ENCODE measurements at places on chromosomes 3 and 15.

- no peak for DNase-seq
Observed at GRCh38 chr3:38137615-38138348, 679 bp upstream of the MYD88 start.

DNA sequence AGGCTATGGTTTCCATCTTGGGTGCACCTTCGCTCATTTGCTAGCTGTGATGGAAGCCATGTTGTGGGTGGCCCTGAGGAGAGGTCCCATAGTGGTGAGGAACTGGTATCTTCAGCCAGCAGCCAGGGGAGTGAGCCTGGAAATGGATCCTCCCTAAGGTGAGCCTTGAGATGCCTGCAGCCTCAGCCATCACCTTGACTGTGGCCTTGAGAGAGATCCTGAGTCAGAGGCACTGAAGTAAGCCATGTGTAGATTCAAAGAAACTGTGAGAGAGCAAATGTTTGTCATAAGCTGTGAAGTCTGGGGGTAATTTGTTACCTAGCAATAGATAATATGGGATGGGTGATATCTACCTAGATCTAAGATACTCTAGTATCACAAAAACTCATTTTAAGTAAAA, 105.3 kb downstream of the SNRK start:
- no peak for DNase-seq

GRCh38 chr15:45134682-45135604, 5.1 kb downstream of the DUOX1 start:
- no peak for DNase-seq

GRCh38 chr3:133488785-133489367, 84.6 kb upstream of the CDV3 start:
- no peak for DNase-seq

GRCh38 chr3:105322570-105323273, 44.0 kb upstream of the ALCAM start:
- DNase-seq: no peak

GRCh38 chr3:21290557-21290956, 460.5 kb downstream of the ZNF385D start:
- no peak for DNase-seq

- no peak for DNase-seq
Observed at GRCh38 chr3:31479431-31479830, 53.3 kb upstream of the STT3B start.

DNA sequence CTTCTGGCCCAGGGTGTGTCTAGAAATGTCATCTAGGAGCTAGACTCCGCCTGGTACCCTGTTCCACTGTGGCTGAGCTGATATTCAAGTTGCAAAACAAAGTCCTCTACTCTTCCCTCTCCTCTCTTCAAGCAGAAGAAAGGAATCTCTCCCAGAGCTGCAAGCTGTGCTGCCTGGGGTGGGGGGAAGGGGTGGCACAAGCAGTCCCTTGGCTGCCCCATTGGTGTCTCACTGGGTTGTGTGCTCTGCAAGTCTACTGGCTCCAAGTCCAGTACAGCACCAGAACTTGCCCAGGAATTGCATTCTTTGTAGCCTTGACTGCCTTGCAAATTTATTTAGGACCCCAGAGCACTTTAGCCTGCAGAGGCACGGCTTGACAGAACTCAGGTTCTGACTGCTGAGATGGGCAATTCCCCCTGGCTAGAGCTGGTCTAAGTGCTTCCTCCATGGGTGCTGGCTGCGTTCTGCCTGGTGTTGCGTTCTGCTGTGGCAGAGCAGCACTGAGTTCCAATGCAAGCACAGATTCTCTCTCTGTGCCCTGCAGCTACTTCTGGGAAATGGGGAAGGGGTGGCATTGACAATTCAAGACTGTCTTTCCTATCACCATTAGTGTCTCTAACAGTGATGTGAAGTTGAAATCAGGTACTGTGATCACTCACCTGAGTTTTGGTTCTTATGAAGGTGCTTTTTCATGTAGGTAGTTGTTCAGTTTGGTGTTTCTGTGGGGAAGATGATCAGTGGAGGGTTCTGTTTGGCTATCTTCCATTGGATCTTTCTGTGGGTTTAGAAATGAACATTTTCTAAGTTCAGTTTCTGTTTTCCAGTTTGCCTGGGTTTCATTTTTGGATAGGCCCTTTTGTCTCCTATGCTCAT, 39.5 kb downstream of the OXSR1 start:
- no peak for DNase-seq

- no peak for DNase-seq
Observed at GRCh38 chr3:37477711-37478487, 303.5 kb upstream of the LRRFIP2 start.

DNA sequence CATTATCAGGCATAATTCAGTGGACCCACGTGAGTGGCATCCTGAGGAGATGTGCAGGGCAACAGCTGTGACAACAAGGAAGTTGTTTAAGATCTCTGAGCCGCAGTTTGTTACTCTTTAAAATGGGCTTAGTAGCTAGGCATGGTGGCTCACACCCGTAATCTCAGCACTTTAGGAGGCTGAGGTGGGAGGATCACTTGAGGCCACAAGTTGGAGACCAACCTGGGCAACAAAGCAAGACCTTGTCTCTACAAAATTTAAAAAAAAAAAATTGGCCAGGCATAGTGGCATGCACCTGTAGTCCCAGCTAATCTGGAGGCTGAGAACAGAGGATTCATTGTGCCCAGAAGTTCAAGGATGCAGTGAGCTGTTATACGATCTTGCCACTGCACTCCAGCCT, 12.2 kb downstream of the SUCLG2 start:
- DNase-seq: no peak

DNA sequence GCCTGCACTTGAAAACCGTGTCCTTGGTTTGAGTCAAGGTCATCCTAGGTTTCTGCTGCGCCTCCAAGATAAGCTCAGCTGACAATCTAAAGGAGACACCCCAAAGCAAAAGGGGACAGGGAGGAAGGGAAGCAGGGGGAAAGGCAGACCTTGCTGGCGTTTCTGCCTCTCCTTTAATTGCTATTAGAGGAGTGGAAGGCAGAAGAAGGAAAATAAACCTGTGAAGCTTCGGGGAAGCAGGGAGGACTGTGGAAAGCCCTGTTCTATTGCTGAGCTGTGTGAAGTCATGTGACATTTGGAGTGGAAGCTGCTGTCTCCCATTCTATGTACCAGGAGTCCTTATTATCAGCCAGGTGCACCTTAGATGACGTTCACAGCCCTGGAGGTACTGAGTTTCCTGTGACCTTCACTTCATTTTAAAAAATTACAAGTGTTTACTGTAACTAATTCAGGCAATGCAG, 21.5 kb upstream of the CHD2 start:
- no peak for DNase-seq

DNA sequence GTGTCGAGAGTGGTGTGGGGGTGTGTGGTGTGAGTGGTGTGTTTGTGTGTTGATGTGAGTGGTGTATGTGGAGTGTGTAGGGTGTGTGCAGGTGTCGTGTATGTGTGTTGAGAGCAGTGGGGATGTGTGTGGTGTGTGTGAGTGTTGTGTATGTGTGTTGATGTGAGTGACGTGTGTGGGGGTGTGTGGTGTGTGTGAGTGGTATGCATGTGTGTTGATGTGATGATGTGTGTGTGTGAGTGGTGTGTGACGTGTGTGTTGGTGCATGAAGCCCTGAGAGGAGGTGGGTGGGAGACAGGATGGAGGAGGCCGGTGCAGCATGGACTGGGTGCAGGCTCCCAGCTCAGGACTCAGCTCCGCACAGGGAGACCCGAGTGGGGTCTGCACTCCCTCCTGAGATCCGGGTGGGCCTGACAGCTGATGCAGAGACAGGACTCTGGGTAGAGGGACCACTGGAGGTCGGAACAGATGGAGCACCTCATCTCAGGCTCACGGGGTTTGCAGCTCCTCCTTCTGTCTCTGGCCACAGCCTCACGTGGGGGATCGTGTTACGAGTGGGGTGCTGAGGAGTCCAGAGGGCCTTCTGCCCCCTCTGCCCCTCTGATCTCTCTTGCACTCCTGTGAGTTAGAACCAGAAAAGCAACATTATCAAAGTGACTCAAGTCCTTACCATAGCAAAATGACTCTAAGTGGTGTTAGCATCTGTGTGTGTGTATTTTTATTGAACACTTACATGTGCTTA, 41.3 kb downstream of the ARNT2 start:
- DNase-seq: no peak

GRCh38 chr3:31159331-31160039, 265.0 kb upstream of the GADL1 start:
- no peak for DNase-seq

GRCh38 chr15:71549091-71549490, 261.3 kb upstream of the NR2E3 start:
- DNase-seq: no peak

DNA sequence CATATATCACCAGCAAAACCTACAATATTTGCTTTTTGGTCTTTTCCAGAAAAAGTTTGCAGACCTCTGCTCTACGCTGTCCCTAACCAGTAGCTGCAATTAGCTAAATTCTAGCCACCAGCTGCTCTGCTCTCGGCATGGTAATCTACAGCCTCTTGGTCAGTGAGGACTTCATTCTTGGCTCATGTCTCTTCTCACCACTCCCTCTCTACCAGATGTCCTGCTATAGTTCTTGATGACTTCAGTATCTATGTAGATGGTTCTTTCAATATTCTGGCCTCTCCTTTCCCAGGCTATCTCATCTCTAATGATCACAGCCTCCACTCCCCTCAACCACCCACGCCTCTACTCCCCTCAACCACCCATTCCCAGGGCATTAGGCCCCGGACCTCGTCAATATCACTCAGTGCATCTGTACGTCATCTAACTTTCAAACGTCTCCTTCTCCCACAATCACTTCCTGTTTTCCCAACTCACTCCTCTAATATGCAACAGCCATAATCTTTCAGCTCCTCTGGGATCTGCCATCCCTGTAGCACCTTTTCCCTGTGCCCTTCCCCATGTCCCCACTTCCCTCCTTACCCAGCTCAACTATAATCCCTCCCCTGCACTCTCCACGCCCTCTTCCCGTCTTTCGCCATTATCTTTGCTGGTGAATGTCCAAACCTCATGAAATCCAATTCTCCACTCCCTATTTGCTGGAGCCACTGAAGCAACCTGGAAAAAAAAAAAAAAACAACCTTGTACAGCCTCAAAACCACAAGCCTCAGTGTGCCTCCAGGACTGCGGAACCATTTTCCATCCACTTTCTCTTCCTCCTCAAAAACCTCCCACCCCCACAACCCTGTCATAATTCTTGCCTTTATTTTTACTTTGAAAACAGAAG, 429.4 kb upstream of the PROK2 start:
- no peak for DNase-seq

DNA sequence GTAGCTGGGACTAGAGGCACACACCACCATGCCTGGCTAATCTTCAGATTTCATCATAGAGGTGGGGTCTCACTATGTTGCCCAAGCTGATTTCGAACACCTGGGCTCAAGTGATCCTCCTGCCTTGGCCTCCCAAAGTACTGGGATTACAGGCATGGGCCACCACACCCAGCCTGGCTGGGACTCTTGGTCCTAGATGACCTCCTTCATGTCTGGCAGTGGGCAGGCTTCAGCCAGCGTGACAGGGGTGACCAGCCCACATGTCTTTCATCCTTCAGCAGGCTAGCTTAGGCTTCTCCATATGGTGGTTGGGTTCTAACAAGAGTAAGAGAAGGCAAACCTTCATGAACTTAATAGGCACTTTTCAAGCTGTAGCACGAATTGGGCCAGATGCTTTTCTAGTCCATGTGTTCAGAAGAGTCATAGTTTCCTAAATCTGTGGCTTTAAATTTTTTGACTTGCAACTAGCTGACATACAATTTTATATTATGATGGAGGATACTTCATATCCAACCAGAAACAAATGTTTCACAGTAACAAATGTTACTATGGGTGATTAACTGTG, 7.6 kb downstream of the GPD1L start:
- DNase-seq: no peak

DNA sequence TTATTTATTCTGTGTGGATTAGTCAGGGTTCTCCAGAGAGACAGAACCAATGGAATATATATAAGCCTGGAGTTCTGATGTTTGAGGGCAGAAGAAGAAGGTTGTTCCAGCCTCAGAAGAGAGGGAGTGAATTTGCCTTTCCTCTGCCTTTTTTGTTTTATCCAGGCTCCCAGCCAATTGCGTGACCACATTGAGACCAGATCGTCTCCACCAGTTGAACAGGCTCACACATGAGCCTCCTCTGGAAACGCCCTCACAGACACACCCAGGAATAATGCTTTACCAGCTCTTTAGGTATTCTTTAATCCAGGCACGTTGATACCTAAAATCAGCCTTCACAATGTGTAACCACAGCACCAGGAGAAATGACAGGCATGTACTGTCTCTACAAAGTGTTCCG, 923.1 kb downstream of the TBL1XR1 start:
- no peak for DNase-seq

GRCh38 chr3:15164340-15164739, 41.7 kb upstream of the CAPN7 start:
- DNase-seq: no peak

GRCh38 chr3:32430900-32431299, 39.2 kb downstream of the CMTM7 start:
- no peak for DNase-seq

- no peak for DNase-seq
Observed at GRCh38 chr3:121231872-121232271, 313.9 kb downstream of the POLQ start.

- DNase-seq: no peak
Observed at GRCh38 chr3:178084938-178085816, 451.1 kb upstream of the KCNMB2 start.

DNA sequence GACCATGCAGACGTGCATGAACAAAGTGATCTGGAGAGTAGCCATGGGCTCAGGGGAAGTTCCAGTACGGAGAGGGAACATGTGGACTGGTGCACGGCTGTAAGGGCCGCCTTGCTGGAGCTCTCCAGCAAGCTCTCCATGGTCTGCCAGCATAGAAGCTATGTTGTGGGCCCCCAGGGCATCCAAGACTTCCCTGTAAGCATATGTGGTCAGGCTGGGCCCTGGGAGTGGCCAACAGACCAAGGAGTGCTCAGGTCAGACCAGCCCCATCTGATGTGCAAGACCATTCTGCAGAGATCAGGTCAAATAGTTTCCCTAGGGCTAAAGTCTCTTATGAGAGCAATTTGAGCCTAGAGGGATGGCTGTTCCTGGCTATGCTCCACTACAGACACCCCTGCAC, 110.1 kb upstream of the DAZL start:
- DNase-seq: no peak

GRCh38 chr3:16548721-16549120, 35.2 kb upstream of the RFTN1 start:
- no peak for DNase-seq

- no peak for DNase-seq
Observed at GRCh38 chr3:150739200-150739863, 23.6 kb downstream of the SIAH2 start.

DNA sequence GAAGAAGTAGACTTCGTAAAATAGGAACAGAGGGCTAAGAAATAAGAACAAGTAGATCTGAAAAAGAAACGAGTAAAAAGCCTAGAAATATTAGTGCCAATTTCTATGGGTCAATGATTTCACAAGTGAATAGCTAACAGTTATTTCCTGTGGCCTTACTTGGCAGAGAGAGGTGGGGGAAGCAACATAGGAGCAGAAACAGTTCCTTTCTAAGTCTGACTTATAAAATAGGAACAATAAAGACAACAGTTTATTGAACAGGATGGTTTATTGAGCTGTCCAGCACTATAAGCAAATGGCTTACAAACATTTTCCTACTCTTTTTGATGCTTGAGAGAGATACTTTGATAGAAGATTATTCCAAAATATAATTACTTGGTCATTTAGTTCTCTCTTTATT, 37.9 kb downstream of the AGTR1 start:
- no peak for DNase-seq

Measured in HCT116 (cell line).